Neural progenitor cell (in vitro differentiated cells): ENCODE measurements at places on chromosomes 3 and 15.

DNA sequence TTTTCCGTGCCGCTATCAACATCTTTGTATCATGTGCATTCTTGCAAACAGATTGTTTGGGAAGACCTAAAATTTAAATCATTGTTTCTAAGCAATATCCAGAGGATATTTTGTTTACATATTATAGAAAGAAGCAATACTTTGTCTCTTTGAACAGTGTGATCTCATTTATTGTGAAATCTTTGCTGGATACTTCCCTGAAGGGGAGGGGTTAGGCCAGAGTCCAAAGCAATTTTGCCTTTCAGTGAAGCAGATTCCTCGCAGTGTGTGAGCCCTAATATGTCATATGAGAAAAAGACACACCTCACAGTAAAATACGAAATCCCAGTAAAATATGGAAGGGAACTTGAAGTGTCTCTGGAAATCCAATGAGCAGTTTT is 158.7 kb upstream of the SLCO3A1 start:
- DNase-seq = no peak

GRCh38 chr3:179432451-179432850 is 18.8 kb downstream of the GNB4 start:
- DNase-seq = no peak

GRCh38 chr15:88696254-88696653 is 57.4 kb downstream of the ISG20 start:
- no peak for DNase-seq

- DNase-seq = no peak
Measured at GRCh38 chr3:124557433-124558232, 172.6 kb upstream of the UMPS start.

GRCh38 chr3:128456776-128457715 is 9.6 kb downstream of the DNAJB8 start:
- DNase-seq = peak; percentile 58

GRCh38 chr15:98866511-98866910 is 141.1 kb downstream of the PGPEP1L start:
- DNase-seq = no peak

DNA sequence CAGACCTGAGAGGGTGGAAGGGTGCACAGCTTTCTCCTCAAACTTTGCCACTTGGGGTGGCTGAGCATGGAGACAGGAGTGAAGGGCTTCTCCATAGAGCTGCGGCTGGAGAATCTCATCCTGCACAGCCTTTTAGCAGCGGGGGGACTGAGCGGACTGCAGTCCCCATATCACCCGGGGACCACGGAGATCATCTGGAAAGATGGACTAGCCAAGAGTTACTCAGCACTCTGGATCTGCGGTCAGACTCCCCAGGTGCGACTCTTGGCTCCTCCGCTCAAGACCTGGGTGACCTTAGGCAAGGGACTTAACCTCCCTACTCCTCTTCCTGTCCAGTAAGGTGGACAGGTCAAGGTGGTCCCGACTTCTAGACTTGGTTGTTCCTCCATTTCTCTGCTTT is 125.8 kb upstream of the MEF2A start:
- no peak for DNase-seq

DNA sequence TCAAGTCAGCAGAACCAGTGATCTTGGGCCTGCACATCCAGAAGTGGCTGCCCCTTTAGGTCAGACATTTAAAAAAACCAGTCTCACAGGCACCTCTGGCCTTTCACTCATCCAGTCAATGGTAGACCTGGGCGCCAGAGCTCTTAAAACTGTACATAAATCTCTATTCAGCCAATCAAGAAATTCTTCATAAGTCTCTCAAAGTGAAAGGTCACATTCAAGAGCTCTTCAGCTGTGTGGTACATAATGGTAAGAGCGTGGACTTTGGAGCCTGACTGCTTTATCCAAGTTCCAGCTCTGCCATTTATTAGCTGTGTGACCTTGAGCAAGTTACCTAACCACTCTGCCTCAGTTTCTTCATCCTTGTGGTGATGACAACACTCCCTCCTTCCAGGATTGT is 22.3 kb upstream of the MORF4L1 start:
- no peak for DNase-seq

- no peak for DNase-seq
Measured at GRCh38 chr3:5205165-5205941, 17.8 kb downstream of the EDEM1 start.

DNA sequence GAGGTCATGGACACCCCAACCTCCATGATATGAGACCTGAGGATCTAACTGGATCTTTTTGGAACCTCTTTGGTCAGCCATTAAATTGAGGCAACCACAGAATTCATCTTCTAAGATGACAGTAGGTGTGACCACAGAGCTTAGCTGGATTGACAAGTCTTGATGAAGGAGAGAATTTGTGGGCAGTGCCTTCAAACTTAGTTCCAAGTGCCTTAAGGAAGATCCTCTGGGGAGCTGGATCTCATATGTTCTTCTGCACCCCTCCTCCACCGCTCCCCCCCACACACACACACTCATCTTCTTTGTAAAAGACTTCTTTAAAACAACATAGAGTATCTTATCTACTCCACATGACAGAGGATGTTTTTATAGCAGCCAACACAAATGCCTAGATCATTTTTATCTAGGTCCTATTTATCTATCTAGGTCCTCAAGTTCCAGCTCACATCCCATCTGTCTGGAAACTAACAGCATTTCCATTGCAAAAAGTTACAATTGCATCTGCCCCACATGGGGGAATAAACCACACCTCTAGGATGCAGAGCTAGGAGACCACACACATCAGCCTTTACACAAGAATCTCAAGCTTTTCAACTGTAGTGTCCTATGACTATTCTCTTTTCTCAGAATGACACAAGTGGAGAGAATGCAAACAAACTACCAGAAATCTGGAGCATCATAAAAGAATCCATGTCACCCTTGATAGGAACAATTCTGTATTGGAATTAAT is 37.4 kb downstream of the WWTR1 start:
- no peak for DNase-seq

GRCh38 chr3:24401090-24401810 is 93.4 kb downstream of the THRB start:
- DNase-seq = no peak

DNA sequence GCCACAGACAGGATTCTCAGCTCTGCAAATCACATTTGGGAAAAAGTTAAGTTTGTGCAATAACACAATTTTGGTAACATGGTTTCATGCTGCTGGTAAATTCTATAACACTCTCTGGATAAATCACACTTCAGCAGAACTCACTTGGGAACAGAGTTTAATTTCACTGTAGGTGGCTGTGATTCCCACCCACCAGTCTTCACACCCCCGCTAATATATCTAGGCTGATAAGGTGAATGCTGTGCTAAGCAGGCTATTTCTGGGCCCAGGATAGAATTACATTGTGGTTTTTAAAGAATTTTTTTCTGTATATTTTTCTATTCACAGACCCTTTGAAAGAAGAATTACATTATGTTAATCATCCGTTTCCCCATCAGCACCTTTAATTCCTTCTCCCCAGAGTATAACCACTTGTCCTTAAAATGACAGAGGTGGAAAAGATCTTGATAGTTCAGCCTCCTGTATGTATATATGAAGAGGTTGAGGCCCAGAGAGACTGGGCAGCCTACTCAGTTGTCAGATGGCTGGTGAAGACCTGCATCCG is 22.9 kb downstream of the MAP2K1 start:
- DNase-seq = no peak

GRCh38 chr3:64344721-64345207 is 119.5 kb upstream of the PRICKLE2 start:
- DNase-seq = peak; percentile 32

GRCh38 chr3:193711964-193712598 is 119.1 kb downstream of the OPA1 start:
- DNase-seq = no peak

DNA sequence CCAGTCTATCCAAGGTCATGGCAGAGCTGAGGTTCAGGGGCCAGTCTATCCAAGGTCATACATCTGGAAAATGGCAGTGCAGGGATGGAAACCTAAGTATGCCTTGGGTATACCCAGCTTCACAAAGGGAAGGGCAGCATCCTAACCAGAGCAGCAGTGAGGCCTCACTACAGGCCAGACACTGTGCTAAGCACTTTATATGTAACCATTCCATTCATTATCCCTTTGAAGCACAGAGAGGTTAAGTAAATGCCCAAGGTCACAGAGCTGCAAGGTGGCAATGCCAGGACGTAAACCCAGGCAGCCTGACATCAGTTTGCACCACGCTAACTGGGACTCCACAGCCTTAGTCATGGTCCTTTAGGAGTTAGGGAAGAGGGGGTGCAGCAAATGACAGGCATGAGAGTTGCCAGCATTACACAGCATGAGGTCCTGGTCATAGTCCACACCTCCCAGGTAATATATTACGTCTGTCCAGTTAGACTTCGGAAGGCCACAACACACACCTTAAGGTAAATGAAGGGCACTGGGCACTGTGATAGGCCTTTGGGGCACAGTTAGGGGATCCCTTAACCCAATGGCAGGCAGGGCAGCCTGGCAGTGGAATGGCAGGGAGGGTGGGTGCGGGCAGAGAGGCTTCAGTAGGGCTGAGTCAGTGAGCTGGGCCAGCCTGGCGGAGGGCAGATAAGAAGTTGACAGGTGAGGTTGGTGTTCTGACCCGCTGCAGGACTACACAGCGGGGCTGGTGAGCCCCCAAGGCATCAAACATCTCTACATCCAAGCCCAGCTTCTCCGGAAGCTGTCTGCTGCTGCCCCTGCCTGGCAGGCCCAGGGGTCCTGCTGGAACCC is 21.1 kb upstream of the CORO2B start:
- no peak for DNase-seq

DNA sequence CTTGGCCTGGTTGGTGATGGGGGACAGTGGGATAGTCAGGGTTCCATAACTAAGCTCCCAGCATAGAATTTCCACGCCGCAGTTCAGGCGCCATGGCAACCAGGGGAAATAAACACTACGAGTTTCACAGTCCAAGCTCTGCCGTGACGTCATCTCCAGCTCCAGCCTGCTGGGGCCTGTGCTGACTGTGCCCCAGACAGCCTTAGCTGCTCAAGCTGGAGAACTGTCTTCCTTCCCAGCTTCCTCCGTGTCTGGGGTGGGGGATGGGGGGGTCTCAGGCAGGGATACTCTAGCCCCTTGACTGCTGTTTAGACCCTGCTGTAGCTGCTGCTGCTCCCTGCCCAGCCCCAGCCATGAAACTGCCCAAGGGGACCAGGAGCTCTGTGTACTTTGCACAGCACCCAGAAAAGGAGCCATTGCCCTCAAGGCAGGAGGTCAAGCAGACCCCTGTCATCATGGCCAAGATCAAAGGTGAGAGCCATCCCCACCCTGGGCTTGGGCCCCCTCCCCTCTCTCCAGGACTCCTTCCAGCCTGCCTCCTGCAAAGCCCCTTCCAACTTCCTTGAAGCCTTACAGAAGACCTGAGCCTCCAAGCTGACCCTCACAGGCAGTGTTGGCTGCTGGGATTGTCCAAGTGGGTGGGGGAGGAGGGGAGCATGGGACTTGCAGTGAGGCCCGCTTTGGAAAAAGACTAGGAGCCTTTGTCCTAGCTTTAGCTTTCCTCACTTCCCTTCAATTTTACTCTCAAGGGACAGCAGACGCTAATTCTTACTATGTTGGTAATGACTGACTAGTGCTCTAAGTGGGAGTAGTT is 11.4 kb upstream of the CSPG4 start:
- DNase-seq = peak; percentile 36

DNA sequence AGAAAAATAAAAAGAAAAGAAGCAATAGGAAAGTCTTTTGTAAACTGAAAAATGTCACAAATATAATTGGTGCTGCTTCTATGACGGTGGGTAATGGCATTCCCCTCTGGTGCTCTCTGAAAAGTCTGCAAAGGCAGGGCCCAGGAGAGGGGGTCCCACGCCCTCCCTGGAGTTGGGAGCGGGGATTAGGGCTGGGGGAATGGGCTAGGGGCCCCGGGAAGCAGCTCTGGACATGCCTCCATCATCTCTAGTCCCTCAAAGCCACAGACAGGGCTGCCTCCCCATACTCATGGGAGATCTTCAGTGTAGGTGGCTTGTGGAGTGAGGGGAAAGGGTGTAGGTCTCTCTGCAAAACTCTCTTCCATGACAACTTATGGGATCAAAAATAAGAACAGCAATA is 7.8 kb upstream of the RHCG start:
- no peak for DNase-seq
